ENCODE measurements at places on chromosomes 2 and 18.

DNA sequence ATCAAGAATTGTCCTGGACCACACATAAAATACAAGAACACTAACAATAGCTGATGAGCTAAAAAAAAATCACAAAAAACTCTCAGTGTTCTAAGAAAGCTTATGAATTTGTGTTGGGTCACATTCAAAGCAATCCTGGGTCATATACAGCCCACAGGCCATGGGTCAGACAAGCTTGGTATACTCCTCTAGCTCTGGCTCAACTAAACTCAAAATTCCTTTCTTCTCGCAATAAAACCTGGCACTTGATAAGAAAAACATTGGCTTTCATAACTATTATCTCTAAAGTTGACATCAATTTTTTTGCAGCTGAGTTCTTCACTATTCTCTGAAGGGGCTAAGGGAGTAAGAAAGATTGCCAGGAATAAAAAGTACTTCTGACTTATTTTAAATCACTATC lies 38.3 kb downstream of the FBXO48 start:
- no peak for DNase-seq

GRCh38 chr2:150729495-150729955 lies 242.1 kb upstream of the RND3 start:
- no peak for DNase-seq

DNA sequence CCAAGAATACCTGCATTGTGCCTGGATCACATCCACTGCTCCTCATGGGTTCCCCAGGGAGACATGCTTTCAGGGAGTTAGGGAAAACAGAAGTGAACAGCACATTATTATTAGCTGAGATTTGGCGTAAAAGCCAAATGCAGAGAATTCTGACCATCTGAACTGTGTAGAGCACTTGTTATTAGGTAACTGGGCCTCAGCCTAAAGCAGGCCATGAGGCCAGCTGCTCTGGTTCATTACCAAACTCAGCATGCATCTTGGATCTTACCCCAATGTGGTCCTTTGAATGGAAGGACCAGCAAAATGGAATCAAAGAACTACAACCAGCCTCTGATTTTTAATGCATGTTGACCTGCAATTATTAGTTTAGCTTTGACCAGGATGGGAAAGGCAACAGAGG lies 322.3 kb downstream of the KCNS3 start:
- no peak for DNase-seq

DNA sequence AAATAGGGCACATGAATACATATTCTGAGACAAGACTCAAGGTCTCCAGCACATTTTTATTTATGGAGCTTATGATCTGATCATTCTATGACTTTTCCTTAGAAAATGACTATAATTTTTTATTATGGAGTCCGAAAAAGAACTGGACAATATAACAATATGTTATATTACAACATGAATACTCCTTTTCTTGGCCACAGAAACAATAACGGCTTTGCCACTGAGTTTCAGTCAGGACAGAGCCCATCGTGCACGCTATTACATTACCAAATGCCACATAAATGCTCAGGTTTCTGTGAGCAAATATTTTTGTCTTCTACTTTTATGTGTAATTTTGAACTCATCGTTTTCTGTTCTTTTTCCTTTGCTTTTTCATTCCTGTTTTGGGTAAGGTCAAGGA lies 509.2 kb upstream of the ZEB2 start:
- no peak for DNase-seq

DNA sequence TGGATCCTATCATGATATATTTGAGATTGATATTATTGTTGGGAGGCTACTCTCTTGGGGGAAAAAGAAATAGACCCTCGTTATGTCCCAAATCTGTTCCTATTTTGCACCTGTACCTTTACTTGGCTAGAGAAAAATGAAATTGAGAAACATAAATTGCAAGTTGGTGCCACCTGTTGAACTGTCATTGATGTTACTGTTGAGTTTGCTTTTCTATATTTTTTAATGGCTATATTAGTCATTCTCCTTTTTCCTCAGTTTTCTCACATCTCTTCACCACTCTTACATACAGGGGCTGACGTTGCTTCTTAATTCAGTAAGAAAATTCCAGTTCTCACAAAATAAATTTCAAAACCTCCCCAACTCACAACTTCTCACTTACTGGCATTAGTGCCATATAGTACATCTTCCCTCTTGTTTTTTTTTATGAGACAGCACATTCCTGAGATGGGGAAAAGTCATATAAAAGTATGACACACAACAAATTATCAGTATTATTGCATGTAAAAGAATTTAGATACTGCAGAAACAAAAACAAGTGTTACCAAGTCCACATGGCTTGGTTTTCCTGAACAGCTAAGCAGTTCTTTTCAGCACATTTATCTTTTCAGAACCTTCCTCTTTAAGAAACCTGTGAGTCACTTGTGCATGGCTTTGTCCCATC lies 348.3 kb upstream of the DSEL start:
- peak; percentile 98 for DNase-seq

DNA sequence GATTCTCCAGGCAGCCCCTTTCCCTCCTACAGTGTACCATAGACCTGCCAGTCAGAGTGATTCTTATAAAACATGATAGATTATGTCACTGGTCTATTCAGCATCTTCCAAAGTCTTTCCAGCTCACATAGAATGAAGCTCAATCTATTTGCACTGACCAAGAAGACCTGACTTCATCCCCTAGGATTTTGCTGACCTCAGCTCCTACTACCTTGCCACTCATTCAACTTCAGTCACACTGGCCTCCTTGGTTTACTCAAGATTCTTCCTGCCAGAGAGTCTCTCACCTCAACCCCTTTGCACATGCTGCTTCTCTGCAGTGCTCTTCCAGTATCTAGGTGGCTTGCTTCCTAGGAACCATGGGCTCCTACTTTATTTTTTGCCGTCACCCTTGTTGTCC lies 392.9 kb downstream of the PID1 start:
- DNase-seq: no peak

DNA sequence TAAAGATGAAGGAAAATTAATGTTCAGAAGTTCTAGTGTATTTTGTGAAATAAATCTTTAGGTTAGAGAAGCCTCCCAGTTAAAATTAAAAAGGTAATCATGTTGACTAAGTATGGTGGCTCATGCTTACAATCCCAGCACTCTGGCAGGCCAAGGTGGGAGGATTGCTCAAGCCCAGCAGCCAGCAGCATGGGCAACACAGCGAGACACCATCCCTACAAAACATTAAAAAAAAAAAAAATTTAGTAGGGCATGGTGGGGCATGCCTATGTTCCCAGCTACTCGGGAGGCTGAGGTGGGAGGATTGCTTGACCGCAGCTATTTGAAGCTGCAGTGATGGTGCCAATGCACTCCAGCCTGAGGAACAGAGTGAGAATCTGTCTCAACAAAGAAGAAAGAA lies 17.9 kb downstream of the XPO1 start:
- no peak for DNase-seq

GRCh38 chr2:63555931-63556330 lies 32.3 kb downstream of the WDPCP start:
- DNase-seq: no peak

- peak; percentile 0 for DNase-seq
Measured at GRCh38 chr18:52499644-52500043, 159.6 kb downstream of the DCC start.

- DNase-seq: peak; percentile 63
Measured at GRCh38 chr18:12659904-12660605, 2.1 kb upstream of the SPIRE1 start.

DNA sequence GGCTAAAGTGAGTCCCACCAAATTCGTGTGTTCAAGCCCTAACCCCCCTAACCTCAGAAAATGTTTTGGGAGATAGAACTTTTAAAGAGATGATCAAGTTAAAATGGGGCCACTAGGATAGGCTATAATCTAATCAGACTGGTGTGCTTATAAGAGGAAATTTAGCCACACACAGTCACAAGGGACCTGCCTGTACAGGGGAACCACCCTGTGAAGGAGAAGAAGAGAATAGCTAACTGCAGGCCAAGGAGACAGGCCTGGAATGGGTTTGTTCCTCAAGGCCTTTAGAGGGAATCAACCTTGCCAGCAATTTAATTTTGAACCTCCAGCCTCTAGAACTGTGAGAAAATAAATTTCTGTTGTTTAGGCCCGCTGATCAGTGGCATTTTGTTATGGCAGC lies 36.0 kb upstream of the TANK start:
- DNase-seq: no peak

DNA sequence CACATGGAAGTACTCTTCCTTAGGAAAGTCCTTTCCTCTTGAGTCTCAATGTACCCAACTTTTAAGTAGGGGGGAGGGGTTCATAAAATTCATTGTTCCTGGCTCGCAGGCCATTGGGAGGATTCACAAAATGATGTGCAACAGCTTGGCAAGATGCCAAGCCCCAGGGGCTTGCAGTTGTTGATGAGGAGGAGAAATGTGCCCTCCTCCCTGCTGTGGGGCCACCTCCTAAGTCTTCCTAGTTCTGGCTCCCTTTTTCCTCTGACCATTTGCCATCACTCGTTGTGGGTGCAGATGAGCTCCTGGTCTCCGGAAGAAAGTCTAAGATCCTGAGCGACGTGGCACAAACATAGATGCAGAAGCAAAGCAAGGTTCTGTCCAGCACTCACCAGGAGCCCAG lies 435.4 kb downstream of the EIPR1 start:
- DNase-seq: no peak

DNA sequence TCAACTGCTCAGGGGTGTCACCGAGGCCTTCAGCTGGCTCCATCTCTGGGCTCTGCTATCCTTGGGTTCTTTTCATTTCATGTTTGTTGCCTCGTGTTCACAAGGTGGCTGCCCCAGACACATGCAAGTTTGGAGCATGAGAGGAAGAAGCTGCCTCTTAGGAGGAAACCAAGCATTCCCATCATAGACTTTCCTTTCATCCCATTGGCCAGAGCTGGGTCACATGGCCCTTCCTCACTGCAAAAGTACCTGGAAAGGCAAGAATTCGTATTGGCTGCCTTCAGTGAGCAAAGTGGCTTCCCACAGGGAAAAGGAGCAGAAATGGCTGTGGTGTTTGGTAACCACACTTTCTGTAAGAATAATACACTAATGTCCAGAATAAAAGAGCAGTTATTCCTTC lies 155.7 kb upstream of the RAB12 start:
- no peak for DNase-seq

- no peak for DNase-seq
Measured at GRCh38 chr18:813172-814071, 1.4 kb upstream of the YES1 start.

GRCh38 chr2:36357847-36358659 lies 2.5 kb downstream of the CRIM1 start:
- DNase-seq: peak; percentile 89

DNA sequence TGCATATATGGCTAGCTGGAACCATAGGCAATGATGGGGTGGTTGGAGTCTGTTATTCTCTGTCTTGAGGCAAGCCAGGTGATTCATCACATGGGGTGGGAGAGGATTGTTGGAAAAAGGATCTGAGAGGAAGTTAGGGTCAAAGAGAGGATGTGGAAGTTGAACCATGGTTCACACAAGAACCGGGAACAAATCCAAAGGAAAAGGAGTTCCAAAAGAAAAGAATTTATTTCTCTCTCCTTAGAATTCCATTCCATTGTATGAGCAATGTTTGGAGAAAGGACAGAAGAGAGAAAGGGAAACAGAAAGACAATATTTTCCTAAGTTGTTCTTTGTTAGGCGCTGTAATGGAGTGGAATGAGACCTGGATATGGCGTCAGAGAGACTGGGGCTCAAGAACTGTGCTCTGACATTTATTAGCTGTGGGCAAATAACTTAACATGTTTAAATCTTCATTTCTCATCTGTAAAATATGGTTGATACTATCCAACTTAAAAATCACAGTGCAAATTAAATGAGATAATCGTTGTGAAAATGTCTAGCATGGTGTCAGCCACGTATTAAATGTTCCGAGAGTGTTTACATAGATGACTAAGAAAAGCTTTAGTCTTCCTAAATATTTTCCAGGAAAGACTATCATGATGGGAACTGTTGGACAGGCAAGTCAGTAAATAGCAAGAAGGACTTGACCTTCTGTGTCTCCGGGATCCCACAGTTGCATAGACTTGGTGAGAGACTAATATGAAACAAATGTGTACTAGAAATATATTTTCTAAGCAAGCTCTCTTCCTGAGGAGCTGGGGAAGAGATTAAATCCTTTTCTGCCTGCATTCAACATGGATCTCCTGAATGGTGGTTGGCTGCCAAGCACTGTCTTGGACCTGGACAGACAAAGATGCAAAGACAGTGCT lies 71.4 kb downstream of the TRIB2 start:
- DNase-seq: peak; percentile 89

GRCh38 chr18:35203067-35203466 lies 37.8 kb upstream of the ZNF397 start:
- DNase-seq: peak; percentile 78

DNA sequence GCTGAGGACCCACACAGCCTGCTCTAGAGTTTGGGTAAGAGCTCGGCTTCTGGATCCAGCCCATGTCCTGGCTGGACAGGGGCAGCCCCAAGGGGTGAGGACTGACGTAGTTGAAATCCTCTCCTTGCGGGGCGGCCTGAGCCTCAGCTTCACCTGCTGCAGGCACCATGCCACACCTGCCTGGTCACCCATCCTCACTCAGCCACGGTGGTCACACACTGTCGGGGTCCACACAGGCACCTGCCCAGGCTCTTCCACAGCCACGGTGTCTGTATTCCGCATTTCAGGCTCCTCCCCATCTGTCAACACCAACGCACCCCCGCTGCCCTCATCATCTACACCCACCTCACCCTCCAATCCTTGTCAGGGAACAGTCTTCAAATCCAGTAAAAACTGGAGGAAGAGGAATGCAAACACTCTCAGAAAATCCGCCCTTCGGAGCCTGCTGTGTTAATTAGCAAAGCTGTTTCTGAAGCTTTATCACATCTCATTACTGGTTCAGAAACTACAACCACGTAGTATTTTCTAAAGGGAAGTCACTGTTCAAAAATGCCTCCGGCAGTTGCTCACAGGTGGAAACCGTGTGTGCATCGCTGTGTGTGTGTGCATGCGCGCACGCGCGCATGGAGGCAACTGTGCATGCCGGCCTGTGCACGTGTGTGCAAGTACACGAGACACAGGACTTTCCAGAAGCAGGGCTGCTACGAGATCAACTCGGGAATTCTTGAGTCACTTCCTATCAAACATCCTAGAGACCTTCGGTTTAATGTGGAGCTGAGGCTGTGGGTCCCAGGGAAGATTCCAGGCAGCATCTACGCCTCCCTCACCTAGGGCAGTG lies 38.2 kb downstream of the SLC66A2 start:
- DNase-seq: no peak

DNA sequence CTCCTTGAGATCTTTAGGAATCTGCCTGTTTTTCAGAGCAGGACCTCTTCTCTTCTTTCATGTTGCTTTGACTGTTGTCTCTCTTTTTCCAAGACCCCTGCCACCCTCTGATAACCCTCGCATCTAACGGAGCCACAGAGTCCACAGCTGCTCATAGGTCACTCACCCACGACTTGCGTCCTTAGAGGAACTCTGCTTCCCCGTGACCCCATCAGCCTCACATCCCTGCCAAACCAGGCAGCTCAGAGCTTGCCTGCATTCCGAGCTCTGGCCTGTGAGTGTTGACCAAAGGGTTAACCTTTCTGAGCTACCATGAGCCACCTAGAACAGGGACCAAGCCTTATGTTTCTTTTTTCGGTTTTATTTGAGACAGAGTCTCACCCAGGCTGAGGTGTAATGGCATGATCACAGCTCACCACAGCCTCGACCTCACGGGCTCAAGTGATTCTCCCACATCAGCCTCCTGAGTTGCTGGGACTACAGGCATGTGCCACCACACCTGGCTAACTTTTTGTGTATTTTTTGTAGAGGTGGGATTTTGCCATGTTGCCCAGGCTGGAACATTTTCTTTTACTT lies 36.4 kb downstream of the CABLES1 start:
- no peak for DNase-seq
